ENCODE measurements at places on chromosomes 4 and X. TPM values are rescaled to one million over a fixed set of nuclear protein-coding genes. Genes with fewer than 3 reads are reported as not detected.

The ARMCX4 gene
- total RNA-seq: 4.6 TPM

The GPR50 gene
- not detected for total RNA-seq

The MGAT4D gene
- total RNA-seq: not detected

The NKAP gene
- 3.6 TPM for total RNA-seq

The MAGEC3 gene
- total RNA-seq: not detected

The ZNF518B gene
- 20.2 TPM for total RNA-seq

The RBMXL3 gene
- not detected for total RNA-seq

The AMTN gene
- not detected for total RNA-seq

The ARSJ gene
- 0.70 TPM for total RNA-seq

The ZCCHC18 gene
- 0.65 TPM for total RNA-seq

The UPF3B gene
- 3.3 TPM for total RNA-seq

The ZDHHC15 gene
- 2.8 TPM for total RNA-seq

The UGT2B11 gene
- not detected for total RNA-seq

The NPNT gene
- 2.1 TPM for total RNA-seq

The CT45A2 gene
- not detected for total RNA-seq

The FDCSP gene
- not detected for total RNA-seq

DNA sequence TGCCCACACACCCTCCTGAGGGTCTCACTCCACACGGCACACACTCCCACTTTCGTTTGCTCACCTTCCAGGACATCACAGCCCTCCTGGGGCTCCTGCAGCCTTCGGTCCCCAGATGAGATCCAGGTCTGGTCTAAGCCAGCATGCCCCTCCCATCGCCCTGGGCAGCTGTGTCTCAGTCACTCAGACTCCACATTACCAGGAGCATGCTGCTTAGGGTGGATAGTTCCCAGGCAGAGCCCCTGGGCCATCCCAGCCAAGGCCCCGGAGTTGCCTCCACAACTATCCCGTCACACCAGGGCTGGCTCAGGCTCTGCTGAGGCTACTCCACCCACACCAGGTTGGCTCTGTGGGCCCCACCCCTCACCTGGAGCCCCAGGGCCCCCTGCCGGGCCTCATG, 50.4 kb upstream of the PSAPL1 start:
- DNase-seq: no peak

- no peak for DNase-seq
Observed at GRCh38 chrX:46617906-46618305, 44.3 kb downstream of the CHST7 start.

GRCh38 chr4:83276299-83277040, 8.1 kb downstream of the COQ2 start:
- DNase-seq: no peak

- DNase-seq: no peak
Observed at GRCh38 chrX:19886375-19886774, 1.0 kb downstream of the SH3KBP1 start.

GRCh38 chrX:45050558-45050957, 150.1 kb downstream of the DIPK2B start:
- no peak for DNase-seq

- no peak for DNase-seq
Observed at GRCh38 chrX:150049647-150050046, 111.4 kb upstream of the EOLA2 start.

- no peak for DNase-seq
Observed at GRCh38 chrX:80317646-80318045, 102.6 kb upstream of the TENT5D start.

GRCh38 chrX:53716328-53717088, 30.0 kb upstream of the HUWE1 start:
- DNase-seq: no peak

- no peak for DNase-seq
Observed at GRCh38 chr4:24160358-24160757, 270.5 kb upstream of the PPARGC1A start.

DNA sequence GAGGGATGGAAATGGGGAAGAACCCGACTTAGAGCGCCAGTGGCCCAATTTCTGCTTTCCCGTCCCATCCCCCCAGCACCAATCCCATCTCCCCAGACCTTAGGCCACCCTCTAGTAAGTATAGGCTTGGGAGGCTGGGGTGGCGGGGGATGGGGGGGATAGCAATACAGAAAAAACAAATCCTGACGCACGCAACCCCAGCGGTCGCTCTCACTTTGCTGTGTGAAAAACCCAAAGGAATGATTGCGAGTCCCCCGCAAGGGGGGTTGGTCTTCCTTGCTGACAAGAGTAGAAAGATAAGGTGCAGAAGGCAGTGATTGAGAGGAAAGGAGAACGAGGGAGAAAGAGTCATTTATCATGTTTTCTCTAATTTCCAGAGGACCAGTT, 863 bp downstream of the CPE start:
- DNase-seq: peak; percentile 40

DNA sequence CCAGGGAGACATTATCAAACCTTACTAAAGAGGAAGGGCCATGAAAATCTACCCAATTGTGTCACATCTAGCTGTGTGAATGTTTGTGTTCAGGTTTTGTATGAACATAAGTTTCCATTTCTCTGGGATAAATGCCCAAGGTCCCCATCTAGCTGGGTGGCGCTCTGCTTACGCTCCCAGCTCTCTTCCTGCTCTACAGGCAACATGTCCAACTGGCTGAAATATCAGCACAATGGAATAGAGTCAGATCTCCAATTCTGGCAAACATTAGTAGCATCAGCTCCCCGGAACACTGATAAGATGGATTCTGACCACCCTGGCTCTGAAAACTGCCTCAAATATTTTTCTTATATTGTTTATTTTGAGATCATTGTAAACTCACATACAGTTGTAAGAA, 74.8 kb downstream of the IRF2 start:
- DNase-seq: no peak

GRCh38 chr4:3656416-3657356, 109.5 kb upstream of the ADRA2C start:
- no peak for DNase-seq

GRCh38 chr4:14152834-14153519, 525.5 kb upstream of the BOD1L1 start:
- DNase-seq: no peak

DNA sequence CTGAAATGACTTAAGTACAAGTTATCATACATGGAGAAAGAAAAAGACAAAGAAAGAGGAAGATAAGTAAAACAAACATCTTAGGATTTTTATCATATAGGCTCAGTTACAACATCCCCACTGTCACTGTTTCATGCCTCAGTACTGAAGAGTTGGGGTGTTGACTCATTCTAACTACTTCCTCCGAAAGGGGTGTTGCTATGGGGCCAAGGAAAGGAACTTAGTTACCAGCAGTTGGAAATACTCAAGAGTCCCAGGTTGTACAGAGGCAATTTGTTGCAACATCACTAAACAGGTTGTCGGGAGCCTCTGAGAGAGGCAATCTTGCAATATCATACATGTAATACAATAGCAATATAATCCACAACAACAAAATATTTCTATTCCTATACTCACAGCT, 1264.7 kb downstream of the PCDH7 start:
- no peak for DNase-seq

DNA sequence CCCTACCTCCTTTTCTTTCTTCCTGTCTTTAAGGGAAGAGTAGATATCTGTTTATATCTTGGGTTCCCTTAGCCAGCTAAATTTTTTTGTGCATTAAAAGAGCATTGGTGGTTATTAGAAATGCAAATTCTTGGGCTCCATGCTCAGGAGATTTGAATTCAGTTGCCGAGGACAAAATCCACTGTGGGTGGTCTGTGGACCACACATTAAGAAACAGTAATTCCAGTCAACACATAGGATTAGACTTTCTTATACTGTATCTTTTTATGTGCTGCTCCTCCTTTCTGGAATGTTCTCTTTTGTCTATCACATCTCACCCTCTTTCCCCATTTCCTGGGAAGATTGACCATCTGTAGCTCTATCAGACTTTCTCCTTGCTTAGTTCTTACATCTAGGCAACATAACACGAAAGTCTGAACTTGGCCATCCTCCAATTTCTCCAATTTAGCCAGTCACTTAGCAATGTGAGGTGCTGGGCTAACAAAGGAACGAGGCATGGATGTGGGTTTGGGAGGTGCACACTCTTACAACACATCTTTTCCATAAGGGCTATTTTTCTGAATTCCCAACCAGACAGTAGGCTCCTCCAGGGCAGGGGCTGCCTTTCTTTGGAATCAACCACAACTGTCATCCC, 5.3 kb upstream of the PDLIM3 start:
- no peak for DNase-seq

GRCh38 chrX:132631579-132632232, 142.9 kb upstream of the MBNL3 start:
- no peak for DNase-seq

DNA sequence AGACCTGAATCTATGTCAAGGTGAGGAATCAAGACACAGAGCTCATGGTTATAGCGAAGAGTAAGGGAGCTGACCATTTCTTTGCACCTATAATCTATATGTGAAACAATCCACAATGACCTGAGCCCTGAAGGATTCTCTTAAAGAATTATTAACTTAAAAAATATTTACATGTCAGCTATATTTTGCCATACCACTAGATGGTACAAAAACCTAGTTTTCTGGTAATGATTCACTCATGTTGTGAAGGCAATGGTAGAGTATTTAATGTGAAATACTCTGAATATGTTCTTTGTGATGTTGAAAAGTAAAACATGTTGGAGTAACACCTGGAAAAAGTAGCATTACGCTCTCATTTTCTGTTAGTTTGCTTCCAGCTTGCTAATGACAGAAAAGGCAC, 40.0 kb downstream of the VGLL1 start:
- DNase-seq: no peak

- no peak for DNase-seq
Observed at GRCh38 chr4:87575408-87575807, 32.9 kb upstream of the DSPP start.

DNA sequence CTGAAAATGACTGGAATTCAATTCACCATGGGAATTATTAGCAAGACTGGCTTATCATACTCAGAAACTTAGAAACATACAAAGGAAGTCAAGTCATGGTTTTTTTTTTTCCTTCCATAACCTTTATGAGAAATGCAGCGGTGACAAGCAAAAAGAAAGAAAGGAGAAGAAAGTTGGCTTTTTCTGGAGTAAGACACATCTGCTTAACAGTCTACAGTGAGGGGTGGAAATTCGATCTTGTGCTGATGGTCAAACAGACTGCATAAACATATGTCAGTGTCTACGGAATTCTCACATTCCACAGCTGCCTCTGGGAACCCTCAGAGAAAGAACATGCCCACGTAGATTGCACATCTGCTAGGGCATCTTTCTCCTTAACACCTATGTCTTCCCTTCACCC, 54.6 kb downstream of the PROM1 start:
- DNase-seq: no peak

GRCh38 chrX:8272821-8273220, 101.8 kb upstream of the VCX2 start:
- DNase-seq: no peak

GRCh38 chr4:175946472-175947116, 119.0 kb upstream of the WDR17 start:
- no peak for DNase-seq

DNA sequence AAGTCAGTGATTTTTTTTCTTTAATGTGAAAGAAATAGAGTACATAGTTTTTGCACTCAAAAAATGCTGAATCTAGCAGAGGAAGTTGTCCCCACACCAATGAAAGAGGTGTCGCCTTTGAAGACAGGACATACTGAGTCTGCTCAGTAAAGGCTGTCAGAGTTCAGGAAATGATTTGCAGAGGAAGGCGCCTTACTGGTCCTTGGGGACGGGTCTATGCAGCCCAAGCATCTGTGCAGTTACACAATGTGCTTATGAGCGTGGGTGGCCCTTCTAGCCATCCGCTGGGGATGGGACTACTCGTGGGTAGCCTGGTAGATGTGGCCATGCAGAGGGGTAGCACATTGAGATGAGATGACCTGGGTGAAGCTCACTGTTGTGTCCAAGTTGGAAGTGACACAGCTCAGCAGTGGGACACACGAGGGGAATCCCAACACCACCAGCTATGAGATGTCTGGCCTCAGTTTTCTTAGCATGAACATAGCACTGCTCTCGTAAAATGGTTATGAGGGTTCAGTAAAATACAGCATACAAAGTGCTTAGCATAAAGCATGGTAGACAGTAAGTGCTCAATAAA, 116.5 kb upstream of the RBPJ start:
- DNase-seq: no peak

DNA sequence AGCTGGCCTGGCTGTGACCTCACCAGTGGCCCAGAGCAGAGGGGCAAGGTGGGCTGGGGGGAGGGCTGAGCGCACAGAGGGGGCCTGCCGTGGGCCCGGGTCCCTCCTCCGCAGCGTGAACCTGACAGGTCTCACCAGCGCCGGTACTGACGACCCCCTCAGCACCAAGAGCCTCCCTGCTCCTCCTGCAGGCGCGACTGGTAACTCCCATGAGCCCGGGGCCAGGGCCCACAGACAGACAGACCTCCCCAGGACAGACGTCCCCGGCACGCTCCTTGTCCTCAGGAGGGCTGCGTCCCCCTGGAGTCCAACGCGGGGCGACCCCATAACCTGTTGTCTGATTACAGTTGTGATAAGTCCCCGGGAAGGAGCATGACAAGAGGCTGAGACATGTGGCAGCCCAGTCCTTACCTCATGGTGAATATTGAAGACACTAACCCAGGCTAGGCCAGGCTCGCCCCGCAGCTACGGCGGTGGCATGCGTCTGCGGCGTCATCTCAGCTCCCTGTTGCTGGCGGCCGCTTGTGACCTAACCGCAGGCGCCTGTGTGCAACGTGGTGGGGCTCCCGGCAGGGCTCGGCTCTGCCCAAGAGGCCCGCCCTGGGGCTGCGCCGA, 8.5 kb downstream of the AKAP17A start:
- DNase-seq: no peak

- DNase-seq: no peak
Observed at GRCh38 chr4:26727844-26728243, 132.8 kb upstream of the STIM2 start.

- DNase-seq: no peak
Observed at GRCh38 chr4:155001251-155001650, 207.2 kb upstream of the NPY2R start.

DNA sequence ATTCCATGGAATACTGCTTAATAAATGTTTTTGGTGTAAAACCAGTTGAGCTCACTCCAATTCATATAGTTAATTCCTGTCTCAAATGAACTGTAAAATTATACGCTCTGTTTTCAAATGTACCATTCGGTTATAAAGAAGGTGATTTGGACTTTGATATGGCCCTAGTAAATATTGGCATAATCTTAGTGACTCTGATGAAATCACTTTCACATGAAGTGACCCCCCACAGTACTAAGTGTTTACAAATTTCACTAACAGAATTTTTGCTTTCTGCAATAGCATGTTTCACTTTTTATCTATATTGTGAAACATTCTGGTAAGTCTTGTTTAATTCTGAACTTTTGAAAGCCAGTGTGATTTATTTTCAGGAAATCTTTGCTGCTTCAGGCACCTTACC, 10.9 kb downstream of the GC start:
- DNase-seq: no peak

GRCh38 chrX:11557120-11557519, 108.6 kb downstream of the ARHGAP6 start:
- DNase-seq: no peak

Measured in Right ventricle myocardium superior (tissue), 1 donor.